ENCODE measurements at places on chromosomes 5 and 9.

DNA sequence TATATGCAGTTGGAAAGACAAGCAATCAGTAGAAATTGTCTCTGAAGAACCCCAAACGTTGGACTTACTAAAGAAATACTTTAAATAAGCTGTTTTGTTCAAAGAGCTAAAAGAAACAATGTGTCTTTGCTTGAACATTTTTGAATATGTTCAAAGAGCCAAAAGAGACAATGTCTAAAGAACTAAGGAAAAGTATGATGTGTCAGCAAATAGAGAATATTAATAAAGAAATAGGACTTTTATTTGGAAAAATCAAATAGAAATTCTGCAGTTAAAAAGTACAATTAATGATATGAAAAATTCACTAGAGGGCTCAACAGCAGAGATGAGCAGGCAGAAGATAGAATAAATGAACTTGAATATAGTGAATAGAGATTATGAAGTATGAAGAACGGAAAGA lies 19.2 kb downstream of the TAS2R1 start:
- DNase-seq, result no peak

- DNase-seq, result no peak
Observed at GRCh38 chr9:38294220-38294960, 98.1 kb upstream of the ALDH1B1 start.

GRCh38 chr5:33975852-33976251 lies 8.6 kb downstream of the SLC45A2 start:
- no peak for DNase-seq

- DNase-seq, result peak; percentile 4
Observed at GRCh38 chr9:85610074-85610860, 131.5 kb downstream of the AGTPBP1 start.

GRCh38 chr5:24509943-24510342 lies 134.8 kb downstream of the CDH10 start:
- no peak for DNase-seq

DNA sequence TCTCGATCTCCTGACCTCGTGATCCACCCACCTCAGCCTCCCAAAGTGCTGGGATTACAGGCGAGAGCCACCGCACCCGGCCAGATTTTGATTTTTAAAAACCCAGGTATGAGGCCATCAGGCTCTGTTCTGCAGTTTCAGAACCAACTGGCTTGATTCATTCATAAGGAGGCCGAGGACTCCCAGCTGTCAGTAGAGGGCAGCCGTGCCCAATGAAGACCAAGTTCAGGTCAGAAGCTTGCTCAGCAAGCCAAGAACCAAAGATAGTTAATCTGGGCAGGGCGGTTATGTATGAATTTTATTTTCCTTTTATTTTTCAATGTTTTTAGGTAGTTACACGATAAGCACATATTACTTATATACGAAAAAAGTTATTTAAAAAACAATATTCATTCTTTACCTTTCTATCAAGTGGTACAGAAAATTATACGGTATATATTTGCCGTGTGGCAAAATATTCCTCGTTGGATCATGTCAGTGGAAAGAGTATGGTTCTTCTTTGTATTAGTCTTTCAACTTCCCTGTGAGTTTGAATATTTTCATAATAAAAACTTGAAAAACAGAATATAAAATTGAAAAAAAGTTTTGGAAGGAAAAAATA lies 18.0 kb downstream of the MGAT1 start:
- peak; percentile 52 for DNase-seq

- DNase-seq, result no peak
Observed at GRCh38 chr5:113133211-113133975, 156.8 kb downstream of the DCP2 start.

GRCh38 chr9:89154218-89154617 lies 24.4 kb downstream of the SHC3 start:
- no peak for DNase-seq

- no peak for DNase-seq
Observed at GRCh38 chr5:161846746-161847145, 1.2 kb upstream of the GABRA1 start.

DNA sequence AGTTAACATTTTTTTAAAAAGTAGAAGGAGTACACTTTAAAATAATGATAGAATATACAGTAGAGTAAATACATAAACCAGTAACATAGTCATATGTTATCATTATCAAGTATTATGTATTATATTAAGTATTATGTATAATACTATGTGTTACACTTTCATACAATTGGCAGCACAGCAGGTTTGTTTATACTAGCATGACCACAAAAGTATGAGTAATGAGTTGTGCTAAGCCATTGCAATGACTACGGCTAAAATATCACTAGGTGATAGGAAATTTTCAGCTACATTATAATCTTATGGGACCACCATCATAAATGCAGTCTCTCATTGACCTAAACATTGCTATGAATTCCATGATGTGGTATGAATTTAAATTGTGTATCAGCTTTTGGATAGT lies 506.0 kb downstream of the HTR1A start:
- no peak for DNase-seq

- DNase-seq, result no peak
Observed at GRCh38 chr9:87099407-87099806, 152.1 kb upstream of the GAS1 start.

DNA sequence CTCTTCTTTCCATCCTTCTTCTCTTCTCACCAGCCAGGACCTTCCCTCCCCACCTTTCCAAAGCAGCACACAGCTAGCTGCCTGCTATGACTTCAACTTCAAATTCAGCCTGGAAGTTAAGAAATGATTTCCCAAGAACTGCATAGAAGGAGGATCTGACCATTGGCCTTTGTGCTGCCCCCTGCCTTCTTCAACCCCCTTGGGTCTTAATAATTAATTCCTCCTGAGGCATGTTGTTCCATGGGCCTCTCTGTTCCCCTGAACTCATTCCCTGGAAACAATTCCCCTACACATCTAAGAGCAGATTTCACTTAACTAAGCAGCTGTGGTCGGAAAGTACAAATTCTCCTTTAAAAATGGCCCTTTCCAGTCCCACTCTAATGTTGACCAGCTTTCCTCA lies 62.4 kb downstream of the ADAMTS12 start:
- no peak for DNase-seq

- DNase-seq, result no peak
Observed at GRCh38 chr5:93574491-93575305, 6.3 kb downstream of the NR2F1-AS1 start.

GRCh38 chr5:5456858-5457257 lies 34.4 kb downstream of the ICE1 start:
- no peak for DNase-seq

- no peak for DNase-seq
Observed at GRCh38 chr5:74866596-74867162, 492 bp upstream of the FAM169A start.

DNA sequence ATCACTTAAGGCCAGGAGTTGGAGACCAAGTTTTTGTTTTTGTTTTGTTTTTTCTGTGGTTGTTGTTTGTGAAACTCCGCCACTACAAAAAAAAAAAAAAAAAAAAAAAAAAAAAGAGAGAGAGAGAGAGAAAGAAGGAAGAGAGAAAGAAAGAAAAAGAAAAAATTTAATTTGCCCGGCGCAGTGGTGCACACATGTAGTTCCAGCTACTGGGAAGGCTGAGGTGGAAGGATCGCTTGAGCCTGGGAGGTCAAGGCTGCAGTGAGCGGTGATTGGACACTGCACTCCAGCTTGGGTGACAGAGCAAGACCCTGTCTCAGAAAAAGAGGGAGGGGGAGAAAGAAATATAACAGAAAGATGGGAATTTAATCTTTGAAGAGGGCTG lies 902 bp downstream of the THG1L start:
- no peak for DNase-seq

Measured in effector CD8-positive, alpha-beta T cell (primary cell).